ENCODE measurements at places on chromosomes 5 and 9.

DNA sequence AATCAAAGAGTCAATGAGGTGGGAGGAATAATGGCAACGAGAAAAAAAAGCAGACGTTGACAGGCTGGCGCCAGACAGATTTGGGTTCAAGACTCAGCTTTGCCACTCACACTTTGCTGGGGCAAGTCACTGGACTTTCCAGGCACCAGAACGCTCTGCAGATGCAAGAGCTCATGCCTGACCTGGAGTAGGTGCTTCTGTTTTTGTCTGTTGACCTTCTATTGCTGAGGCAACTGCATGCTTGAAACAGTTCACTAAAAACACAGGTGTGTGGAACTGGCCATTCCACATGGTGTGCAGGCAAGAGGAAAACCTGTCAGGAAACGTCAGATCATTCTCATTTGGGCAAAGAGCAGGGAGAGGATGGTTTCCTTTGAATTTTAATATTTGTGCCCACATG lies 161.2 kb upstream of the SMIM23 start:
- DNase-seq: no peak

GRCh38 chr9:109198736-109199382 lies 31.8 kb upstream of the FRRS1L start:
- no peak for DNase-seq

- DNase-seq: no peak
These were observed 44.3 kb upstream of the COL5A1 start for GRCh38 chr9:134597041-134597913.

GRCh38 chr5:43619911-43620310 lies 16.9 kb downstream of the NNT start:
- DNase-seq: no peak

DNA sequence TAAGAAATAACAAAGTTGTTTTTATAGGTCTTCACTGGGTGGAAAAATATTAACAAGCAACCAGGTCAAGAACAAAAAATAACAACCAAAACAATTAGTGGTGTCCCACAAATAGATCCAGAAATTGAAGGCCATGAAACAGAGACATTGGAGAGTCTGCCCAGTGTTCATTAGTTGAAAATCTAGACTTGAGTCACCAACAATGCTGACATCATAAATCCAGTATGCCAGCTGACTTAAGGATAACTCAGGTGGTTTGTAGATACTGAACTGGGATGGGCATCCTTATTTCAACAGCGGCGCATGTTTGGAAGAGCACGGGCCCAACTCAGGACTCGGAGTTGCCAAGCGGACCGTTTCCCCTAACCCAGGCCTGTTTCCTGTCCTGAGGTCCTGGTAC lies 80.7 kb upstream of the TNFAIP8 start:
- no peak for DNase-seq

DNA sequence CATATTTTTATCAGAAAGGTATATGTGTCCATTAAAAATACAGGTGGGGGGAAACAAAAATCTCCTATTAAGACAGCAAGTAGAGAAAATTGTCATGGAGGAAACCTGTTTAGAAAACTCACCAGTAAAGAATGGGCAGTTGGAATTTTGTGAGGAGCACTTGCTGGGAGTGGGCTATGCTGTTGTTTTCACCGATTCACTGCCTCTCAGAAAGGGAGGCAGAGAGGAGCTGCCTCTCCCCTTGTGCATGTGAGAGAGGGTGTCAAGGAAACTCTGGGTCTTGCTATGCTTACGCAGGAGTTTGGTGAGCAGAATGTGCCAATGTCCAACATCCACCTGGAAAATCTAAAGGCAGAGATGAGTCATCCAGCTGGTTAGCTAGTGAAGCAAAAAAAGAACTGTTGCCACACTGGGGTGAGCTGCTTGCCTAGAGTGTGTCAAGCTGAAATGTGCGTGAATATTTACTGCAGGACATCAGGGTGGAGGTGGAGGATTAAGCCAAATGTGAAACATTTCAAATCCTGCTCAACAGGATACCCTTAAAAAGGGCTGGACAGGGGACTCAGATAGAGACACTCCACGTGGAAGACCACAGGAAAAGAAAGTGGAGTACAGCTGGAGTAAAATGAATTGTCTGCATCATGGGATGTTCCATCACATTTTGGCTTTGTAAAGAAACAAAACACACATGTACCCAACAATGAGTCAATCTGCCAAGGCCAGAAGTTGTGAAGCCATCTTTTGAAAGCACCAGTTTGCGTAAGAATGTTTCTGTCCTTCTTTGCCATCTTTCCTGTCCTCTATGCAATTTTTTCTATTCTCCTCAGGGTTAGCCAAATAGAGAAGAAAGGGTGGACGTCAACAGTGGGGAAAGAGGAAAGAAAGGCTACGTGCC lies 449.7 kb upstream of the MPDZ start:
- DNase-seq: no peak

DNA sequence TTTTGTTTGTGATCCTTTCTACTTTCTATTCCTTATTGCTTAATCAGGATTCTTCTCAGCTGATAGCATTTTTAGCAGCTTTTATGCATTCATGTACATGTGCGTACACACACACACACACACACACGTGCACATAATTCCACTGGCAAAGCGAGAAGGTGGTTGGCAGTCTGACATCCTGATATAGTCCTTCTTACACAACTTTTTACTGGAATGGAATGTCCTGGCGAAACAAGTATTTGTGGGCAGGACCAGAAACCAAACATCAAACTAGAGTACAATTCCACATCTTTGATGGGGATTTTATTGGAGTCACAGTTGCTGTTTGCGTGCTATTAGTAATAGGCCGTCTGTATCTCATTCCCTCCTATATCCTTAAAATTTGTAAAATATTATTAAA lies 356.5 kb downstream of the CCDC171 start:
- DNase-seq: no peak

- DNase-seq: no peak
These were observed 46.7 kb upstream of the CDKN2AIPNL start for GRCh38 chr5:134458234-134459009.

- DNase-seq: no peak
These were observed 399.8 kb upstream of the PIK3R1 start for GRCh38 chr5:67815455-67816391.

DNA sequence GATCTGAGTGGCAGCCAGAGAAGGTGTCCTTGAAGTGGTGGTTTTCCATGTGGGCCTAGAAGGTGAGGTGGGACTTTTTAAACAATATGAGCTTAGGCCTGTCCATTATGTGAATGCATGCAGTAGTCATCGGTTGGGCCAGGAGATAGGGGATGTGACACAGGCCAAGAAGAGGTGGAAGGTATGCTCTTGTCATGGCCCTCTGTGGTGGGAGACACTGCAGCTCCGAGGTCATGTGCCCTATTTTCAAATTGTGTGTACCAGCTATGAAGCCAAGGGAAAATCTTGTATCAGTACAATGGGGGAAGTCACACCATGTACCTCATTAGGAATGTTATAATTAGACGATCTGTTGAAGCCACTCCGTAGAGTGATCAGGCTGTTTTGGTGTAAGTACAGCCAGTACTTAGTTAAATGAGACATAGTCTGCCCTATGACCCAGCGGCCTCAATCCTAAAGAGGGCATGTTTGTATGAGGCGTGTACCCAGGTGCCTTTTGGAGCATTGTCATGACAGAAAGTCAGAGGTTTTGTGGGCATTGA lies 280.1 kb downstream of the MAST4 start:
- DNase-seq: no peak

DNA sequence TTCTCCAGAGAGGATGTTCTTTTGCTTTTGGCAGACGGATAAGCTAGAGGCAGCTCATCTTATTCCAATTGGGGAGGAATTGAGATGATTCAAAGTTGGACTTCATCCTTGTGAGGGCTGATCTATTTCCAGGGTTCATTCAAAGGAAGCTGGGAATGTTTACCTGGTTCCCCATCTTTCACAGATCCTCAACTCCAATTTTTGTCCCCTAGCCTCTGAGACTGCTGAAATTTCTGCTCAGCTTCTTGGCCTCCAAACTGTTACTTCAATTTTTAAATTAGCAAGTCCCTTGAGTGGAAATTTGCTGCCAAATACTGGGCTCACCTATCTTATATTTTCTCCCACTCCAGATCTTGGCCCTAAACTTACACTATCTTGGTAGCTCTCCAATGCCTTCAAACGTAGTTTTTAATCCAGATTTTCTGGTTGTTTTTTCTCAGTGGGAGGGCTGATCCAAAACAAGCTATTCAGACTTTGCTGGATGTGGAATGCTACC lies 93.9 kb upstream of the NEK6 start:
- DNase-seq: no peak

- no peak for DNase-seq
These were observed 69.0 kb upstream of the OTULINL start for GRCh38 chr5:14512574-14512973.

DNA sequence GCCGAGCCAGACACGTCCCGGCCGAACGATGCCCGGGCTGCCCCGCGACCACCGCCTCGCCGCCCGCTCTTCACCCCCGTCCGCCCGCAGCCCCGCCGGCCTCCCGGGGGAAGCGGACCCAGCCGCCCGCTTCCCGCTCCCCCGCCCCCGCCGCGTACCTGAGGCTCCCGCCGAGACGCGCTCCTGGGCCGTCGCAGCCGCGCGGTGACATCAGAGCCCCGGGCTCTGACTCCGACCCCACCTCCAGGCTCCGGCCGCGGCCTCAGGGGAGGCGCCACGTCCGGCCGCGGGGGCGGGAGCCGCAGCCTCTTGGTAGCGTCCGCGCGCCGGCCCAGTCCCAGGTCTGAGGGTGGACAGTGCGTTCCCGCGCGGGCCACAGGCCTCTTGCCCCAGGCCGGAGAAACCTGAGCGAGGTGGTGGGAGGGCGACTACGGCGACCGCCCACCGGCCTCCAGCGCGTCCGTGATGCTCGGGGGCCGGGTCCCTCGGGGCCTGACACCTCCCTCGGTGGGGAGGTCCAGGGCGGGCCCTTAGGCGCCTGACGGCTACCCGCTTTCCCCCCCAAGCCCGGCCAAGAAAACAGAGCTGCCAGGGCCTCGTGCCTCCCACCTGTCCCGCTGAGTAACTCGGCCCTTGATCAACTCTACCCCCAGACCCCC lies at the start of gene SHROOM1:
TSS of gene SHROOM1 (minus strand) at position 212 of the 659 bp plus-strand sequence. CDS start 4,507 bp downstream, outside the sequence.
- DNase-seq: peak; percentile 78

- DNase-seq: no peak
These were observed 21.5 kb downstream of the NKD2 start for GRCh38 chr5:1029945-1030625.

GRCh38 chr5:114702136-114702535 lies 340.3 kb downstream of the KCNN2 start:
- DNase-seq: peak; percentile 7

GRCh38 chr5:172694541-172694940 lies 53.5 kb downstream of the NEURL1B start:
- DNase-seq: no peak

DNA sequence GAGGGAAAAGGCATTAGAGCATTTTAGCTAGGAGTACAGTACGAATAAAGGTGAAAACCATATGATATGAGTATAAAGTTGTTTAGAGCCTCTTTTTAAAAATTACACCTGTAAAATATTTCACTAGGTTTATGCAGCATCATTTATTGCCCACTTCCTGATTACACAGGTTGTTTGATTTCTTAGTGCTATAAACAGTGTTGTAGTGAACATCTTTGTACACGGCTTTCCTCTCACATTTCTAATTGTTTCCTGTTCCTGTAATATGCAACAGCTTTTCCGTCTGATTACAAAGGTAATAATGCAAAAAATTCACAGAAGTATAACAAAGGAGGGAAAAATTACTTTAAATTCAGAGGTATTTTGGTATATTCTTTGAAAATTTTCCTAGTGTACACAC lies 13.0 kb downstream of the STOM start:
- no peak for DNase-seq

GRCh38 chr5:170020423-170020822 lies 40.1 kb upstream of the INSYN2B start:
- DNase-seq: no peak

- DNase-seq: peak; percentile 14
These were observed 796 bp upstream of the PDLIM7 start for GRCh38 chr5:177498013-177498787.

DNA sequence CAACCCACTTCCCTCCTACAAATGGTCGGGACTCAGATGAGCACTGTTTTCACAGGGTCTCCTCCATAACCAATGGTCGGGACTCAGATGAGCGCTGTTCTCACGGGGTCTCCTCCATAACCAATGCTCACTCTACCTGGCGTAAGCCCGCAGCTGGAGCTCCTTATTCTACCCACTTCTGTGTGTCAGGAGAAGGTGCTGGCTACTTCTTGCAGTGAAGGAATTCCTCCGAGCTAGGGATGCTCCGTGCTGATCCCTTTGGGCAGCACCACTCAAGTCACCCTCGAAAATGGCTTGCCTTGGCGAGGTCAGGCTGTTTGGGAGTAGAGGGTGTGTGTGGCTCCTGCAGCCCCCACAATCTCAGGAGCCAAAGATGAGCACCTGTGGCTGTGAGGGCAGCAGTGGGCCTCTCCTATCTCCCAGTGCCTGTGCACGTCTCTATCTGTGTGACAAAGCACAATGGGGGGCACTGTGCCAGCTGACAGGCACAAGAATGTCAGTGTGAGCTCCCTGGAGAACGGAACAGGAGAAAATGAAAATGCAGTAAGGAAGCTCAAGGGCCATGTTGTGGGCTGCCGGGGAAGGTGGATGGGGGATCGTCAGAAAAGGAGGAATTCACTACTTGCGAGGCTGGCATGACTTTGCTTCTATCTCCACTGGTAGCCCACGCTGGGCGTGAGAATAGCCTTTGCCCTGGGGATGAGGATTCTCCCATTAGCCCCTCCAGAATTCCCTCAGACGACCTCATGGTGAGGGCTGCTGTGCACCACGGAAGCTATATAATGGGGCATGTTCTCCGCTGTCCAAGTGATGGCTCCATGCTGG lies 3.9 kb upstream of the BTNL9 start:
- no peak for DNase-seq

GRCh38 chr9:116134975-116135374 lies 18.6 kb upstream of the PAPPA start:
- DNase-seq: no peak

DNA sequence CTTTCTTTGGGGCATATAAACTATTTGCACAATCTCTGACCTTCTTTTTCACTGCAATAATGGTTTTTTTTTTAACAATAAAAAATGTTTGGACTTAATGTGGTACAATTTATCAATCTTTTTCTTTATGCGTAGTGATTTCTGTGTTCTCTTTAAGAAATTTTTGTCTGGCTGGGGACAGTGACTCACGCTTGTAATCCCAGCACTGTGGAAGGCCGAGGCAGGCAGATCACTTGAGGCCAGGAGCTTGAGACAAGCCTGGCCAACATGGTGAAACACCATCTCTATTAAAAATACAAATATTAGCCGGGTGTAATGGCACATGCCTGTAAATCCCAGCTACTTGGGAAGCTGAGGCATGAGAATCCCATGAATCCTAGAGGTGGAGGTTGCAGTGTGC lies 72.3 kb downstream of the STK32A start:
- no peak for DNase-seq
